ENCODE measurements at places on chromosomes 5 and 9. TPM values are rescaled to one million over a fixed set of nuclear protein-coding genes. Genes with fewer than 3 reads are reported as not detected.

GRCh38 chr9:129775448-129775798 lies 22.6 kb upstream of the PTGES start:
- DNase-seq = no peak

The C9orf85 gene
- 29.8 TPM for total RNA-seq

The PCDHGC4 gene
- 6.8 TPM for total RNA-seq

The STC2 gene
- 3.4 TPM for total RNA-seq

The RAB3C gene
- 2.0 TPM for total RNA-seq

Data from urinary bladder (tissue), 4 donors.